ENCODE measurements at places on chromosomes 11 and 22.

DNA sequence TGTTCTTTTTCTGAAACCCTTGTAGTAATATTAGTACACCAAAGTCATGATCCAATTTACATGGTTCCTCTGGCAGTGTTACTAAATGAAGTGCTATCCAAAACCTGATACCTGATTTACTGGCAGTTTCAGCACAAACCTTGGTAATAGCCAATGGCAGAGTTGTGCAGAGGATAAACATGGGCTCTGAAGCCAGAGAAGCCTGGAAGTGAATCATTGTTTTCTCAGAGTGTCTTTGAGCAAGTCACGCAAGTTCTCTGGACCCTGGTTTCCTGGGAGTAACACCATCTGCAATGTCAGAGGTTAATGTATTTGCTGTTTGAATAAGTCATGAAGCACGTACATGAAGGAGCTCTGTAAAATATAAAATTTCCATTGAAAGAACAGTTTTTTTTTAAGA is 222.3 kb upstream of the NARS2 start:
- no peak for DNase-seq

GRCh38 chr11:87451395-87451794 is 413.7 kb downstream of the TMEM135 start:
- DNase-seq, result no peak

DNA sequence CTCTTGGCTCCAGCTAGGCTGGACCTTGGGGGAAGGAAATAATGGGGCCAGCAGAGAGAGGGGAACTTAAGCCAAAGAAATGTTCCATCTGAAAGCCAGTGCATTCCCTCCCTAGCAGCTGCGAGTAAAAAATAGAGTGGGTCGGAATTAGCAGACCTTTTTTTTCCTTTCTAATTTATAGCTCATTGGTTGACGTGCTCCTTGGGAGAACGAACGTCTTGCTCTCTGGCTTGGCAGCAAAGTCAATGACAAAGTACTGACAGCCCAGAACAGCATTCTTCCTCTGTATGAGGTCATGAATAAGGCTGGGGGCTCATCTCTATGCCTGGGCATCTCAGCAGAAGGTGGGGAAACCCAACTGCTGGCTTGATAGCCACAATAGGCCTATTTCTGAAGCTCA is 65.0 kb downstream of the SEZ6L start:
- no peak for DNase-seq

DNA sequence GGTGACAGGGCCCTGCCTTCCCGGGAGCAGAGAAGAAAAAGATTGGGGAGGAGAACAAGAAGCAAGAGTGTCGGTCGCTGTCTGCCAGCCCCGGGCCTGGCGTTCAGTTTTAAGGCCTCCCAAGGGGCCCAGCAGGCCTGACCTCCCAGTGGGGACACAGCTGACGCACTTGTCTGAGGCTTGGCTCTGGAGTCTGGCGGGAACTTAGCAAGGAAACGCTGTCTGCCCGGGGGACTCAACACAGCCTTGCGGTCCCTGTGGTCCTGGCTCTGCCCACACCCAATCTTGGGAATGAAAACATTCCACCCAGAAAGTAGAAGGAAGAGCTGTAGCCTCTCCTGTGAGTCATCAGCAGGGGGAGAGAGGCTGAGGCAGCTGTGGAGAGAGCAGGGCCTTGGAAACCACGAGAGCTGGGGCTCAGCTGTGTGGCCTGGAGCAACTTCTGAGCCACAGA is 54.4 kb downstream of the TRAF6 start:
- no peak for DNase-seq

DNA sequence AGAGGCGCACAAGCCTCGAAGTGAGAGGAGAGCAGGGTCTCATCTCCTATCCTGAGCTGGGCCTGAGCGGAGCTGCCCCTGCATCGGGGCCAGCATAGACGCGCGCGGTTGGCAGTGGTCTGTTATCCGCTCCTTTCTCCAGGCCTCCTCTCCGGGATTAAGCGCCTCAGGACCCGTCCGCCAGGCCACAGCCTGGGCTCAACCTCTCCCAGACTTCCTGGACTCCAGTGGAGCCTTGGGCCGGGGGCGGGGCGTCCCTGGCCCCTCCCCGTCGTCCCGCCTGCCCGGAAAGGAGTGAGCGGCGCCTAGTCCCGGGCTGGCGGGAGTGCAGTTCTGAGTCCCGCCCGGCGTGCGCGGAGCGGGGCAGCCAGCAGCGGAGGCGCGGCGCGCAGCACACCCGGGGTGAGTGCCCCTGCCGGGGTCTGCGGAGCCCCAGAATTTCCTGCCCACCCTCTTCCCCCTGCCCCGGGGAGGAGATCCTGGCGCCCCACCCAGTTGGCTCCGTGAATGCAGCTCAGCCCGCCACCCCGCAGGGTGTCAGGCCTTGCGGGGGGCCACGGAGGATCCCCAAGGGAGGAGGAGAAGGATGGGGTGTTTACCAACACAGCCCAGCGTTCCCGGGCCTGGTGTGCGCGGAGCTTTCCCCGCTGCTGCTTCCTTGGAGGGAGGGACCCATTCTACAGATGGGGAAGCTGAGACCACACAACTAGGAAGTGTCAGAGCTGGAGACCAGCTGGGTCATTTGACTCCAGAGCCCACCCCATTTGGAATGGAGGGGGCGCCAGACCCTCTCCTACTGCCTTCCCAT is at the start of gene TCIRG1:
Gene TCIRG1 (plus strand): TSS at position 308 of the 808 bp plus-strand sequence. CDS start 2,247 bp downstream, outside the sequence.
- DNase-seq, result no peak

DNA sequence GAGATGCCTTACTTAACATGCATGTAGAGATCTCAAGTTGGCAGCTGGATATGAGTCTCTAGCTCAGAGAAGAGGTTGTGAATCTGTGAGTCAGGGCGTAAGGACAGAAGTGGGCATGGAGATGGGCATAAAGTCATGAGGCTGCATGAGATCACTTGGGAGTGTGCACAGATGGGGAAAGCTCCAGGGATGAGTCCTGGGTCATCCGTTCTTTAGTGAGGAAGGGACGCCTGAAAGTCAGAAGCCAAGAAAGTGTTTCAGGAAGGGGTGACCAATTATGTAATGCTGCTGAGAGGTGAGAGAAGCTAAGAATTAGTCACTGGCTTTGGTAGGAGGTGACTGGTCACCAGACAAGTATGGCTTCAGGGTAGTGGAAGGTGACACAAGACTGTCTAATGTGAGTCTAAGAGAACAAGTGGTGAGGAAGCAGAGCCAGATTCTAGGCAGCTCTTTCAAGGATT is 6.7 kb downstream of the ACP2 start:
- DNase-seq, result no peak

DNA sequence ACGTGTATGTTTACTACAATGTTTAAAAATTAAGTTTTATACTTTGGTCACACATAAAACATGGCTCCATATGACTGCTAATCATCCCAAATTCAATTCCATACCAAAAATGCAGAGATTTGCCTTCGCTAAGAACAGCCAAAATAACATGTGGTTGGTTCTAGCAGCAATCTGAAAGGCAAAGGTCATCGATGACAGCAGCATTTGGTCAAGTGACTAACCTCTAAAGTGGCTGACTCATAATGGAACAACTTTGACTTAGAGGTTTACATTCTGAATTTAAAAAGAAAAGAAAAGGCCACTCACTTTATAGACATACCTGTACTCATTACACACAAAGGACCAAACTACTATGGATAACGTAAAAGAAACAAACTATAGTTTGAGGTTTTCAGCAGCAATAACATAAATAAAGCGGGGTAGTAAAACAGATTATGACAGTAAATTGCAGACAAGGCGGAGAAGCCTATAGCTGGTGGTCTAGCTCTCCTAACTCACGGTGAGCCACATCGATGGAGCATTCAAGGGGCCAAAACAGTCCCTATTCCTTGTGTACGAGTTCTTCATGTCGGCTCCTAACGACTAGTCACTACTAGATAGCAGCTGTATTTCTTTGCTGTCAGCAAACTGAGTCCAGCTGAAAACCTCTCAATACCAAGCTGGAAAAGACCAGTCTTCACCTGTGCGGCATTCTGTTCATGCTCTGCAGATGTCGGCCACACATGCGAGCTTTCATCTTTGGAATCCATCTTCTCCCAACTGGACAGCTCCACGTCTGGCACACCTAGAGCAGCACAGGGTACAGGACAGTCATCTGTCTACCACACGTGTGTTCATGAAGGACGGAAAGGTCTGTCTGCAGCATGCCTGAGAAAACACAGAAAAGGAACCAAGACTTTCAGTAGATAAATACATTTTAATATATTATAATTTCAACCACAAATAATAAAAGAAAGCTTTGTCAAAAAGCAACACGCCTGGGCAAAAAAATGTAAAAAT is 42.1 kb downstream of the PRDM10 start:
- no peak for DNase-seq

DNA sequence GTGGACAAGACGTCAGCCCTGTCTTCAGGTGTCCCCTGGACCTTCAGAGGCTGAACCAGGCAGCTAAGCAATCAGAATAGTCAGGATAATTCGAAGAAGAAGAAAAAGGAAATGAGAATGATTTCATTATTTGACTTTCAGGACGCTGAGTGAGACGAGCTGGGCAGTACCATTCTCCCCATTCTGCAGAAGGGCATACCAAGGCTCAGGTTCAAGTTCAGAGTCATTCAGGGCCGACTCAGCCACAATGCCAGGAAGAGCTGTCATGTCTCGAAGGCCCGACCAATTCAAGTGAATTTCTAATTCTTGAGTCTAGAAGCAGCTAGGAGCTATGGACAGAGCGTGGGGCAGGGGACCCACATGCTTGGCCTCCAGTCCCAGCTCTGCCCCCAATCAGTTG is 33.8 kb upstream of the CD82 start:
- no peak for DNase-seq

GRCh38 chr22:35352214-35353111 is 28.4 kb upstream of the HMOX1 start:
- DNase-seq, result no peak

DNA sequence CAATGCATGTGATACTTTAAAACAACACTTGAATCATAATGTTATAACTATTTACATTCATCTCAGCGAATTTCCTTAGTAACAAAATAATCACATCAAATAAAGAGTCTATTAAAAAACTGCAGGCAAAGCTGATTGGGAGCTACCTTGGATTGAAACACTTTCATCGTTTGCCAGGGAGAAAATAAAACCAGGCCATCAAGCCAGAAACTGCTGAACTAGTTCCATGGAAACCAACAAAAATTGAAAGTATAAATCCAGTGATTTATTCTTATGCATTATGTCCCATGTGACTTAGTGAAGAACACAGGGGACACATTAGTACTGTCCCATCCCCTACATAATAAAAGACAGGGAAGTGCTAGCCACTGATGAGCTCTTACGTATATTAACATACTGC is 21.7 kb downstream of the SLC35F2 start:
- no peak for DNase-seq

DNA sequence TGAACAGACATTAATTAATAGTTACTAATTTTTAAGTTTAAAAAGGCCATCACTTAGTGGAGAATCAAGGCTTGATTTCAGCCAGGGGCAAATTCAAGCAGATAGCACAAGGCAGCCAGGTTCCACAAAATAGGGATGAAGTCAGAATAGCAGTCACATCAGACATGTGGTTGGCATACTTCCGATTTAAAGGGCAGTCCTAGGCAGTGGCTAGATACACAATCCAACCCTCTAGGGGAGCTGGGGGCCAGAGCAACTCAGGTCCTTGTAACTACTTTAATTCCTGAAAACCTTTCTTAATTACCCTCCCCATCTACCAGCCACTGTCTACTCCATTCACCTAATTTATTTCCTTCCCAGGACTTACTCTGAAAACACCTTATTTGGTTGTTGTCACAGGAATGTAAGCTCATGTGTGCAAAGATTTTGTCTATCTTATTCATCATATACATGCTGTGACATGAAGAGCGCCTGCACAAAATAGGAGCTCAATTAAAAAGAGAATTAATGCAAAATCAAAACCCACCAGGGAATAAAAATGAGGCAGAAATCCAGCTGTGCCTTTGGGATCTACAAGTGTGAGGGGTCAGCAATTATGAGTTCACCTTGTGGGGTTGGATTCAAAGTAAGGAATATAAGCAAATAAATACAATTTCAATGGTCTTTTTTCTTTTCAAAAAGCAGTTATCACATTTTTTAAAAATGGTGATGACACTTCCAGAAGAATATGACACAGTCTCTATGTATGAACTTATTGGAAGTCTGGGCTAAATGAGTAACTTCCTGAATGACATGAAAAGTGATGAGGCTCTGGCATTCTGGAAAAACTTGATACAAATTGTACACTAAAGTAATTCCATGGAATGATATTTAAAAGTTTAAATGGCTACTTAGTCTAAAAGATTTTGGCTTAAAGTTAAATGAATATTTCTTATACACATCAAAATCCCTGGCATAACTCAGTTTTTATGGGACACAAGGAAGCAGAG is 53.8 kb downstream of the COPB1 start:
- no peak for DNase-seq

GRCh38 chr11:73139476-73140198 is 2.5 kb downstream of the FCHSD2 start:
- DNase-seq, result no peak

Data from Jurkat, Clone E6-1 (cell line).